Osteocyte (in vitro differentiated cells): ENCODE measurements at places on chromosomes 2 and 18. TPM values are rescaled to one million over a fixed set of nuclear protein-coding genes. Genes with fewer than 3 reads are reported as not detected.
A peak's percentile ranks its signal among the peaks of the same experiment; 100 is the strongest.

Gene NRP2
- 52.4 and 58.4 TPM in 2 replicates for total RNA-seq

Gene GMCL1
- 14.1 and 16.1 TPM in 2 replicates for total RNA-seq

DNA sequence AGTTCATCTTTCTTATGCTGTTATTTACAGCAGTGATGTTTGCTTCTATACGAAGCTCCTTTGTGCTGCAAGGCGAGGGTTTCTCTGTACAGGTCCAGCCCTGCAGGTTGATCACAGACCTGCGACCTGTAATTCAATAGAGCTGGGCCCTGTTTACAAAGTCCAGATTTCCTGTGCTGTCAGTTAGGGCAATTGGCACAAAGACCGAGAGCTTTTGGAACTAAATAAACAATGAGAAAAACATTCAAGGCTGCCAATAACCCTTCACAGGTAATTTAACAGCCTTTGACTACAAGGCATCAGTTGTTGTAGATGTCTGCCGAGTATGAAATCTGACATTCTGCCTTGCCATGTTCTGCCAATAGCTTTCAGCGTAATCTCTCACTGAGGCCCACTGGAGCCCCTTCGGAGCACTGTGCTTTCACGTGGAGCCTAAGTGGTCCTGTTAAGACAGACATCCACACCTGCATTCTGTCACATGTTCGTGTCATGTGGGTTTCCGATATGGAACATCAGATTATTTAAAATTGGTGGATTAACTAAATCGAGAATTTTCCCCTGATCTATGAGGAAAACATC lies 232.5 kb downstream of the PTGR3 start:
- no peaks in the 10 kb centered on the region for H3K27me3 ChIP-seq
- no peaks in the 10 kb centered on the region for H3K36me3 ChIP-seq
- no peak overlapping the region for H3K4me3 ChIP-seq
- H3K4me1 ChIP-seq, result no peaks in the 10 kb centered on the region

DNA sequence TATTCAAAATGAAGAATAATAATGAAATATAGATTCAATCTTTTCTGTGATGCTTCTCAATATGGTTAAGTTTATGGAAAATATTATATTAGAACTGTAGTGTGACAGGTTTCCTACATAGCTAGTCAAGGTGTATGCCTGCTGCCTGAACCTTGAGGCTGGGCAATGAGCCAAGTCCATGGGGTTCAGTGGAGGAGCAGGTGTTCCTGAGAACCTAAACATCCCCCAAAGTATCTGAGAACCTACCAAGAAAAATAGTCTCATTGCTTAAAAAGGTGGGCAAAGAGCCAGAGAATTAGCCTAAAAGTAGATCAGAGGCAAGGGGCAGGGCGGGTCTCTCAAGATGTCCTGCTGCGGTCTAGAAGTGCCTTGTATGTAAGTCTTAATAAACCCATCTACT lies 185.9 kb upstream of the SPHKAP start:
- H3K27me3 ChIP-seq, result no peaks in the 10 kb centered on the region
- H3K4me1 ChIP-seq, result no peaks in the 10 kb centered on the region
- H3K27ac ChIP-seq, result no peak overlapping the region
- H3K36me3 ChIP-seq, result no peaks in the 10 kb centered on the region
- DNase-seq, result no peak

DNA sequence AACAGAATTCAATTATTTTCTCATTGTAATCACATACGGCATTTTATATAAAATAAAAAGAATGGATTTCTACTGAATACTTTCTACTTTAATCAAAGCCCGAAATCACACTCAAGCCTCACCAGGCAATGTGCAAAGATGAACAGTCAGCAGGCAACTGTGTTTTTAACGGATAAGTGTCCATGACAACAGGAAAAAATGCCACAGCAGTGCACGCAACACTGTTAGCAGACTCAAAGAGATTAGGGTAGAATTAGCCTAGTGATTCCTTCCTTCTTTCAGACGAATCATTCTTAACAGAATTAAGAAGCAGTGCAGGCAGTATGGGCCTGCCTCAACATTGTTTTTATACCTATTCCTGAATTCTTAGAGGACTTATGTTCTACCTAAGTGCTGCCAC lies 135.6 kb downstream of the CDH2 start:
- no peaks in the 10 kb centered on the region for H3K27me3 ChIP-seq
- DNase-seq, result no peak
- H3K4me3 ChIP-seq, result no peak overlapping the region
- peaks cover 31% of the 10 kb centered on the region for H3K4me1 ChIP-seq
- H3K36me3 ChIP-seq, result no peaks in the 10 kb centered on the region

Gene ARHGEF4
- total RNA-seq, result 2.6 and 3.2 TPM in 2 replicates

GRCh38 chr2:7411691-7412090 lies 494.5 kb downstream of the RNF144A start:
- no peak for DNase-seq
- H3K27ac ChIP-seq, result no peak overlapping the region
- H3K4me1 ChIP-seq, result no peaks in the 10 kb centered on the region

Gene AGXT
- not detected in 2 replicates for total RNA-seq

DNA sequence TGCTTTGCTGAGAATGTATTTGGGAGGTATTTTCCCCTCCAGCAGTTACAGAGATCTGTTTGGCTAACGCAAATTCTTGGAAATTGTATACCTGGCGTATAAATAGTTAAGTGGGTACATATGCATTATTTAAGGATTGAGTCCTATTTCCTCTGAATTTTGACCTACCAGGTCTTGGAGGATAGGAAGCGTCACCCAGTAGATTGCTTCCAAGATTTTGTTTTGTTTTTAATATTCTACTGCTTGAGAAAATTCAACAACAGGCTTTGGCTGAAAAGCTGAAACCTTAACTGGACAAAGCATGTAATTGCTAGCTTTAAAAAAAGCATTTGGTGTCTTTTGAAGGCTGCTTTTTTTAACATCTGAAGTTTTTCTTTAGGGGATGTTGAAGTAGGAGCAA lies 150.1 kb downstream of the WDSUB1 start:
- H3K27me3 ChIP-seq, result no peaks in the 10 kb centered on the region
- peaks cover 85% of the 10 kb centered on the region for H3K4me1 ChIP-seq
- no peak for DNase-seq
- peak overlapping the region; percentile 20 for H3K4me3 ChIP-seq
- peak overlapping the region; percentile 93 for H3K27ac ChIP-seq

Gene ASXL3
- 7.2 and 10.1 TPM in 2 replicates for total RNA-seq

DNA sequence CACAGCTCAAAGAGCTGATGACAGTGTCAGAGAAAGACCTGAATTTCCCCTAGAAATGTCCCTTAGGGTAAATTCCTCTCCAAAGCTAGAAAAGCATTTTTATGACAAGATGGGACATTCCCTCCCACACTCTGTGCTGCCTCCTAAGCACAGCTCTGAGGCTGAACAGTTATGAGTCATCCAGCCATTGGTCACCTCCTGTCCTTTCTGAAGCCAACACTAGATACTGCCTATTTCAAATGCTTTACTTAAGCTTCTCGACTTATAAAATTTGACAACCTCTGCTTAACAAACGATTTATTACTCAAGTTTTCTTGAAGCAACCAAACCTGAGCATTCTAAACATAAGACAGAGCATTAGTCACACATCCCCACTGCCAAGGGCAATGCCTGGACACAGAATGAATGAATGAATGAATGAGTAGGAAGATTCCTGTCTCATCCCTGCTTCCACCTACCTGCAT lies 35.4 kb downstream of the B4GALT6 start:
- H3K4me3 ChIP-seq, result no peak overlapping the region
- H3K27me3 ChIP-seq, result no peaks in the 10 kb centered on the region
- peak overlapping the region; percentile 54 for H3K27ac ChIP-seq
- H3K4me1 ChIP-seq, result peaks cover 42% of the 10 kb centered on the region
- H3K36me3 ChIP-seq, result no peaks in the 10 kb centered on the region
- DNase-seq, result no peak

DNA sequence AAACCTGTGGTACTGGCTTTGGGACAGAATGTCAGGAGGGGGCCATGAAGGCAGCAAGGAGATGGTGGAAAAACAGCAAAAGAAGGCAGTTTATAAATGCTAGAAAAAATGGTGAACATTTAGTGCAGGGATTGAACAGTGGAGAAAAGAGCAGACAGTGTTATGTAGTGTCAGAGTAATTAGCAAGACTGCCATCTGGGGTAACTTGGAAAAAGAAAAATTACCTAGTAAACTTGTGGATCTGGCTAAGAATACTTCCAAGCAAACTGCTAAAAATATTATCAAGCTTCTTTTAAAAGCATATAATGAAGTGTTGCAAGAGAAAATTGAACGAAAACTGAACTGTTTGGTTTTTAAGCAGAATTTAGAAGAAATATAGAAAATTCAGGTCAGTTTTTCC lies 267.8 kb downstream of the INSIG2 start:
- no peaks in the 10 kb centered on the region for H3K4me1 ChIP-seq
- no peak overlapping the region for H3K27ac ChIP-seq
- H3K36me3 ChIP-seq, result no peaks in the 10 kb centered on the region
- no peak for DNase-seq
- peaks cover 2% of the 10 kb centered on the region for H3K27me3 ChIP-seq

GRCh38 chr2:130336877-130337734 lies 5.6 kb upstream of the IMP4 start:
- H3K27ac ChIP-seq, result peak overlapping the region; percentile 80
- H3K36me3 ChIP-seq, result peaks cover 13% of the 10 kb centered on the region
- H3K4me1 ChIP-seq, result peaks cover 31% of the 10 kb centered on the region
- DNase-seq, result peak; percentile 94
- peaks cover 10% of the 10 kb centered on the region for H3K27me3 ChIP-seq

- peaks cover 5% of the 10 kb centered on the region for H3K4me1 ChIP-seq
- no peak overlapping the region for H3K27ac ChIP-seq
- no peak overlapping the region for H3K4me3 ChIP-seq
- H3K27me3 ChIP-seq, result no peaks in the 10 kb centered on the region
- H3K36me3 ChIP-seq, result peaks cover 15% of the 10 kb centered on the region
These were observed 37.6 kb upstream of the MCM6 start for GRCh38 chr2:135913727-135914365.

GRCh38 chr2:28232295-28232694 lies 160.4 kb upstream of the FOSL2 start:
- H3K27me3 ChIP-seq, result no peaks in the 10 kb centered on the region
- H3K4me1 ChIP-seq, result peaks cover 21% of the 10 kb centered on the region
- H3K36me3 ChIP-seq, result peaks cover 3% of the 10 kb centered on the region
- no peak for DNase-seq

- H3K36me3 ChIP-seq, result peaks cover 26% of the 10 kb centered on the region
- DNase-seq, result no peak
- no peak overlapping the region for H3K27ac ChIP-seq
- no peak overlapping the region for H3K4me3 ChIP-seq
- H3K4me1 ChIP-seq, result no peaks in the 10 kb centered on the region
These were observed 22.0 kb downstream of the INSIG2 start for GRCh38 chr2:118110310-118110709.

DNA sequence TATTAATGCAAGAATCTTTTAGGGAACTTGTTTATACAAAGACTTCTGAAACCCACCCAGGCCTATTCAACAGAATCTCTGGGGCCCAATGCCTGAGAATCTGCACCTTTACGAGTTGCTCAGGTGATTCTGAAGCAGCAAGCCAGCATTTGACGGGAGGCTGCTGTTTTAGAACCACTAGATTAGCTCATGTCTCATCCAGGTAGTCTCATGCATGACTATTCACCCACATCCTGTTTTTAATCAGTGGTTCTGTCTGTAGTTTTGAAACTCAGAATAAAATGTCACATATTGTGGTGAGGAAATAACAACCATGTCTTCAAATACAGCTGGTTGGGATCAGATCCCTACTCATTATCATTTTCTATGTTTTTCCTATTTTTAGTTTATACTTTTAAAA lies 39.5 kb downstream of the CYTIP start:
- no peak overlapping the region for H3K4me3 ChIP-seq
- no peaks in the 10 kb centered on the region for H3K36me3 ChIP-seq
- H3K27ac ChIP-seq, result no peak overlapping the region
- peaks cover 31% of the 10 kb centered on the region for H3K27me3 ChIP-seq
- H3K4me1 ChIP-seq, result no peaks in the 10 kb centered on the region

GRCh38 chr2:9991829-9992273 lies 40.4 kb downstream of the GRHL1 start:
- H3K36me3 ChIP-seq, result no peaks in the 10 kb centered on the region
- peaks cover 26% of the 10 kb centered on the region for H3K4me1 ChIP-seq
- H3K27ac ChIP-seq, result no peak overlapping the region
- H3K4me3 ChIP-seq, result no peak overlapping the region

- peaks cover 49% of the 10 kb centered on the region for H3K36me3 ChIP-seq
- no peaks in the 10 kb centered on the region for H3K4me1 ChIP-seq
- no peaks in the 10 kb centered on the region for H3K27me3 ChIP-seq
- no peak for DNase-seq
- H3K27ac ChIP-seq, result no peak overlapping the region
- H3K4me3 ChIP-seq, result no peak overlapping the region
These were observed 85.1 kb downstream of the UGP2 start for GRCh38 chr2:63926815-63927214.

Gene G6PC2
- total RNA-seq, result not detected in 2 replicates

GRCh38 chr2:106562268-106563186 lies 75.4 kb downstream of the CD8B2 start:
- no peak for DNase-seq
- H3K4me3 ChIP-seq, result no peak overlapping the region
- H3K36me3 ChIP-seq, result no peaks in the 10 kb centered on the region

GRCh38 chr2:160043265-160043664 lies 19.1 kb downstream of the PLA2R1 start:
- H3K36me3 ChIP-seq, result peaks cover 53% of the 10 kb centered on the region
- H3K27ac ChIP-seq, result peak overlapping the region; percentile 28
- peaks cover 45% of the 10 kb centered on the region for H3K4me1 ChIP-seq
- no peak overlapping the region for H3K4me3 ChIP-seq
- no peaks in the 10 kb centered on the region for H3K27me3 ChIP-seq

Gene CD28
- total RNA-seq, result not detected in 2 replicates
